ENCODE measurements at places on chromosomes 2 and 18.

DNA sequence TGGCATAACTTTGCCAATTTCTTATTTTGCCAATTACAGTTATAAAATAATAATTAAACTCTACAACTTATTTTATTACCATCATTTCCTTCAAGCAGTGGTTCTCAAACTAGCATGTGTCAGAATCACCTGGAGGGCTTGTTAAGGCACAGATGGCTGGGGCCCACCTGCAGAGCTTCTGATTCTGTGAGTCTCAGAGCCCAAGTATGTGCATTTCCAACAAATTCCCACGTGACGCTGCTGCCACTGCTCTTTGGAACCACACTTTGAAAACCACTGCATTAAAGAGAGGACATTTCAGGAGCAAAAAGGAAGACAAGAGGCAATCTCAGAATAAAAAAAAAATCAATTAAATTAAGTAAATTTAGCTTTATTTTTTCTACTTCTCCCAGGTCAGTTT is 94.0 kb upstream of the HNRNPA3 start:
- no peak for DNase-seq

- peak; percentile 41 for DNase-seq
These were observed 37.1 kb downstream of the CD28 start for GRCh38 chr2:203743441-203743981.

GRCh38 chr18:74139888-74140287 is 7.7 kb downstream of the FBXO15 start:
- peak; percentile 82 for DNase-seq

GRCh38 chr2:177964892-177965291 is 107.7 kb downstream of the PDE11A start:
- no peak for DNase-seq

GRCh38 chr2:100291152-100291970 is 30.9 kb downstream of the LONRF2 start:
- peak; percentile 33 for DNase-seq

DNA sequence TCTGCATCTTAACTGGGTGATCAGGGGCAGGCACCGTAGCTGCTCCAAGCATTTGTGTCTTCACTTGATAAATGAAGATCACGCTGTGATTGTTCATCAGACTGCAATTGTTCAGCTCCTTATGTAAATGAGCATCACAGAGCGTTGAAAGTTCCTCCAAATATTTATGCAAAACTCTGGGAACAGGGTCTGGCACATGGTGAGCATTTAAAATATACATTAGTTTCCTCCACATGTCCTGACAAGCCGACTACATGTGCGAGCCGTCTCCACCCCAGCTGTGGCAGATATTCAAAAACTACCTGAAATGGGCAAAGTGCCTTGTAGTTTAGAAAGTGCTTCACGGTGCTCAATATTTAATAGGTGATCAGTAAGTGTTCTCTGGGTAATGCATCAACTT is 175.1 kb upstream of the ID2 start:
- DNase-seq: no peak

GRCh38 chr2:220935789-220936321 is 636.2 kb downstream of the EPHA4 start:
- no peak for DNase-seq

DNA sequence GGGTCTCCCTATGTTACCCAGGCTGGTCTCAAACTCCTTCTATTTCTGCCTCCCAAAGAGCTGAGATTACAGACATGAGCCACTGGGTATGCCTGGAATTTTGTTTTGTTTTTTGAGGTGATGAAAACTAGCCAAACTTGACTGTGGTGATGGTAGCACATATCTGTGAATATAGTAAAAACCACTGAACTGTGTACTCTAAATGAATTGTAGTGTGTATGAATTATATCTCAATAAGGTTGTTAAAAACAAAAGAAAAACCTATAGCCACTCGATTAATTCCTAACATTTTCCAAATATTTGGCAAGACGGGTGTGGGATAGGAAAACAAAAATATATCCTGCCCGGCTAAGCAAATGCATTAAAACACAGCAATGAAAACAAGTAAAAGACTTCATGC is 1302.3 kb upstream of the CHAC2 start:
- DNase-seq: no peak

- no peak for DNase-seq
These were observed 976.3 kb downstream of the TMEM182 start for GRCh38 chr2:103738108-103738507.

DNA sequence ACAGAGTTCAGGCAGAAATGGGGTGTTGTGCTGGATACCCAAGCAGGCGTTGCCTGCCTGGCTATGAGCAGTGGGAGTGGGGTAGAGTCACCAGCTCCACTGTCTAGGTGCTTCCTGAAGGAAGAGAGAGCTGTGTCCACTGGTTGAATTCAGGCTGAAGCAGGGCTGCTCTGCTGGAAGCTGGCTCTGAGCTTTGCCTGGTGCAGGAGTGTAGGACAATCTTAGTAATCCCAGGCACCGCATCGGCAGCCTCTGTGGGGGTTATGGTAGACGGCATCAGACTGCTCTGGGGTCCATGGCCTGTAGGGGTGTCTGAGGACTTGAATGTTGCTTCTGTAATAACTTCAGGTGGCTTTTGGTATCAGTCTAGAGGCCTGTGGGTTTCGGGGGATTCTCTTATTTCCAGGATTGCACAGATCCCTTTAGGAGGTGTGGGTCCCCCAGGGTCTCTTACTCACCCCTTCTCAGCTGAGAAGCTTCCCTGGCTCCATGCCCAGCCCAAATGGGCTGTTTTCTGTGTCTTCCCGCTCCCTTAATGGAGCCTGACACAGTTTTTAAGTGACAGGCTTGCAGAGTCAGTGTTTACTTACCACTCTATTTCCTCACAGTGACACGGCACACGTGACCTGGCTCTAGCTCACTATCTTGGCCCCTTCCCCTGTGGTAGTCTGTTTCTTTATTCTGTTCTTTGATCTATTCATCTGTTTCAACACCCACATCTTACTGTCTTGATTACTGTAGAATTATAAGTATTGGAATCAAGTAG is 644.3 kb downstream of the CBLN2 start:
- no peak for DNase-seq

- no peak for DNase-seq
These were observed 30.4 kb upstream of the GMCL1 start for GRCh38 chr2:69798909-69799526.

DNA sequence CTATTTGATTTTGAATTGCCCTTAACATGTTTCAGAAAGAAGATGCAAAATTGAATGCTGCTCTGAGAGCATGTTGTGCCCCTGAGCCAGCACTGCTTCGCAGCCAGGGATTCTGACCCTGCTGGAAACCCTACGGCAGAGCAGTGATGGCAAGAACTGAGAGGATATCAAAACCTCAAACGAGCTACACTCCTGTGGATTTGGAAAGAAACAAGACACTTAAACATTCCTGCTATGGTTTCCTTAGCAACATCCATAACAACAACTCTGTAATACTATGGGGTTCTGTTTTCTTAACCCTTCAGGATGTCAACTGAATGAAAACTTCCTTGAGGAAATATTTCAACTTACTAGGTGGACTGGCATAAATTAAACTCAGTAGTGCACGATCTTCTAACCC is 649.1 kb downstream of the NYAP2 start:
- no peak for DNase-seq

GRCh38 chr18:59842947-59843346 is 56.8 kb upstream of the PMAIP1 start:
- DNase-seq: no peak

GRCh38 chr2:220585241-220585640 is 957.8 kb downstream of the SLC4A3 start:
- DNase-seq: no peak

DNA sequence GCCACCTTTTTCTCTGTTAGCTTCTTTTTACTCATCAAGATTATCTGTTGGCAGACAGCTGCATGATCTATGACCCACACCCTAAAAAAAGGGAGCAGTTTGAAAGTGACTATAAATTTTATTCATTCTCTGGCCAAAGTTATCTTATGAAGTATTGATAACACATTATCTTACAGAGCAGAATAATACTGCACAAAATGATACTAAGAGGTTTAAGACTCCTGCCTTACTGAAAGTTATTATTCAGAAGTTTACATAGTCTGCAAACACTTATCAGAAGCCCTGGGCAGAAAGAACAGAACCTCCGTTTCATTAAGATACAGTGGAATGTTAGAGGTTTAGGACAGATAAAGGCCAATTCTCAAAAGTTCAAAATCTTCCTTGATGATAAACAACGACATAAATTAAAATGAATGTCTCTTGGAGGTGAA is 78.2 kb downstream of the ZEB2 start:
- DNase-seq: no peak

DNA sequence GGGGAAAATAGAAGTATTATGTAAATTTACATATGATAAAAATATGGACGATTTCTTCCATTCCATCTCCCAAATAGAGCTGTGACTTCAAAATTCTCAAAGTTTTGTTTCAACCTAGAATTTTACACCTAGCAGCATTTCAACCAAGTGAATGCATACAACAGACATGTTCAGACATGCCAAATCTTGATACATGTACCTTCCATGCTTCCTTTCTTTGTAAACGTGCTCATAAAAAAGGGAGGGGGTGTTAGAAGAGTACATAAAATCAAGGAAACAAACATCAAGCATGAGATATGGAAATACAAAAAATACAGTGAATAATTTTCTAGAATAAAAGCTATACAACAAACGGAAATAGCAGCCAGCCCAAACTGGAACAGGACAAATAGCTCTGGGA is 974.2 kb downstream of the ERBB4 start:
- no peak for DNase-seq

GRCh38 chr2:18378020-18378653 is 182.3 kb downstream of the RDH14 start:
- DNase-seq: peak; percentile 39

GRCh38 chr2:52934323-52934898 is 833.2 kb upstream of the CHAC2 start:
- no peak for DNase-seq

GRCh38 chr2:152584301-152584700 is 133.0 kb downstream of the PRPF40A start:
- no peak for DNase-seq

DNA sequence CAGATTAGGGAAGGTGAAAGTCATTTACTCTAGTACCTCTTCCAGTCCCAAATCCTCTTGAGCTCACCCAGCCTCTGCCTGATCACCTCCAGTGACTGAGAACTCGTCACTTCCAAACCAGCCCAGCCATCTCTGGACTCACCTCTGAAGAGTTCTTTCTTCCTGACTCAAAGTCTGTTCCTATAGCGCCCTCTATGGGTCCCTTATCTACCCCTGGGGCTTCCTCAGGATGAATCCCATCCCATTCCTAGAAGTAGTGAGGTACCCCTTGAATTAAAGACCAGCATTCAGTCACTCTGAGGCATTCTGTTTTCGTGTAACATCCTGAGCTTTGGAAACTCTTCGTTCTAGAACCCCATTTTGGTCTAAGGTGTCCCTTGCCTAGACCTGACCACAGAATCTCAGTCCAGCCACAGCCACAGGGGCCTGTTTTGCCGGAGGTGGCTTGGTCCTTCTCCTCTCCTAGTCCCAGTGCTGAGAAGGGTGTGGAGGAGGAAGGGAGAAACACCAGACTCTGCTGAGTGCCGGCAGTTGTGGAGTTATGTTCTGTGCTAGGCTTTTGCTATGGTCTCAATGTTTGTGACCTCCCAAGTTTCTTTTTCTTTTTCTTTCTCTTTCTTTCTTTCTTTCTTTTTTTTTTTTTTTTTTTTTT is 32.7 kb downstream of the SIX3 start:
- DNase-seq: peak; percentile 84

DNA sequence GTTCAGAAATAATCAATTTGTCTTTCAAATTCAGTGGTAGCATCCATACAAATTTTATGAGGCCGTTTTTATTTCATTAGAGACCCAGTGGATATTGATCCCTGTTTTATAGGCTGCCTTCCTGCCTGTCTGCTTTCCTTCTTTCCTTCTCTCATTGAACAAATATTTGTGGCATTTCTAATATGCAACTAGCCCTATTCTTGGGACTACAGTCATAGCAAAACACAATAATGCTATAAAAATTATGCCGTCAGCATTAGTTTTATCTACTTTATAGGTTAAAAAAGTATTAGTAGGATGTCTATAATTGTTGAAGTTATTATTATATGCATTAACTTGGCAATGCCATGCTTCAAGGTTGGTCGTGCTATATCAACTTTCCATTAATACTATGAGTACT is 2037.8 kb upstream of the LRRTM1 start:
- no peak for DNase-seq

GRCh38 chr2:102891296-102891695 is 129.5 kb downstream of the TMEM182 start:
- DNase-seq: peak; percentile 88

DNA sequence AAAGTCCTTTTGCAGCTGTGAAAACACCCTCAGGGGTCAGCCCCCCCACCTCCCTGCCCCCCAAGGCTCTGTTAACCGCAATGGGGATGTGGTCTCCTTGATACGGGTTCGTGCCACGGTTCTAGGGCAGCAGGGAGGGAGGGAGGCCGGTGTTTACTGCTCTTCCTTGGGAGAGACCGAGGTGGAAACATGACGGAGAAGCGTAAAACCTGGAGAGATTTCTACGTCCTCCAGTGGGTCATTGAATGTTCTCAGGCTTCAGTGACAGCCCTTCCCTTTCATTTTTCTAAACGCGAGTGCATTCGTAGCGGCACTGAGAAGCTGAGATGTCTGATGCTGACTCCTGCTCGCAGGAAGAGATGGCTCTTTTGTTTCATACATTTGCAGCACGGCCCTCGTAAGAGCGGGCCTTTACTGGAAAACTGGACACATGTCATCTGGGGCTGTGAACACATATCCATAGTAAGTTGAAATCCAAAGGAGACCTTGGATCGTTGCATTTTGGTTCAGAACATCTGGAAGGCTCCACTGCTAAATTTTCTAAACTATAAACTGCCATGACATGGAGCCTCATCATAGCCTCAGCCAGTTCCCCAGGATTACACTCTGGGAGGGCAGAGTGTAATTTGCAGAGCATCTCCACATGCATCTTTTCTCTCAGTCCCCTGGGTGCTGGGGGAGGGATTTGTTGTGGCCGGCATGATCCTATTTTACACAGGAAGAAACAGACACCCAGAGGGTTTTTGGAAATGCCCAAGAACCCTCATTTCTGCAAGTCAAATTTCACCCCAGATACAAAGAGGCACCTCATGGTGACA is 40.6 kb upstream of the HDAC4 start:
- DNase-seq: no peak

DNA sequence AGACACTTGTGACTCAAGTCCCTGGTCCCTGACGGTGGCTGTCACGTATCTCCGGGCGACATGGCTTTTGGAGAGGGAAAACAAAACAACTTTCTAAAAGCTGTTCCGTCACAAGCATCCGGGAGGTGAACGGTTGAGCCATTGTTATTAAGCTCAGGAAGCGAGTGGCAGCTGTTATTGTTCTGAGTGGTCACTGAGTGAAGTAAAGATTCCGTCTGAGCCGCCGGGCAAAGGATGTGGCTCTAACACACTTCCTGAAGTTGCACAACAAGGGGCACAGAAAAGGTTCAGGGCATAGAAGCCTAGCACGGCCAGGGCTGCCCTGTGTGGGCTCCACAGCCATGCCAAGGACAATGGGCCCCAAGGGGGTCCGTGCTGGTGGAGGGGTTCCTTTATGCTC is 24.3 kb downstream of the INPP5D start:
- DNase-seq: peak; percentile 72

Data from suppressor macrophage treated with lipopolysaccharide for 1 hour (primary cell).